ENCODE measurements at places on chromosomes 5 and 9. TPM values are rescaled to one million over a fixed set of nuclear protein-coding genes. Genes with fewer than 3 reads are reported as not detected.

Gene SCGB3A1
- not detected for total RNA-seq

Gene PCA3
- not detected for total RNA-seq

Gene TLR4
- not detected for total RNA-seq

Gene SPAG8
- 0.37 TPM for total RNA-seq

Gene ITK
- total RNA-seq: not detected

Gene TMEM215
- not detected for total RNA-seq

Gene GRK6
- total RNA-seq: 52.0 TPM

Gene RPP25L
- total RNA-seq: 42.8 TPM

Gene CATSPER3
- 0.91 TPM for total RNA-seq

Gene BTNL3
- not detected for total RNA-seq

Gene TSSK1B
- total RNA-seq: 0.39 TPM

Gene GPR150
- total RNA-seq: not detected

Gene PDZD2
- 22.6 TPM for total RNA-seq

Gene RUFY1
- 77.0 TPM for total RNA-seq
